Stimulated activated CD8-positive, alpha-beta memory T cell treated with anti-CD3 and anti-CD28 coated beads, Interleukin-4, amount 100 ng/mL, for 48 hours (primary cell): ENCODE measurements at places on chromosomes 11 and 22.

- no peak for DNase-seq
Observed at GRCh38 chr11:79173615-79174014, 267.2 kb downstream of the TENM4 start.

DNA sequence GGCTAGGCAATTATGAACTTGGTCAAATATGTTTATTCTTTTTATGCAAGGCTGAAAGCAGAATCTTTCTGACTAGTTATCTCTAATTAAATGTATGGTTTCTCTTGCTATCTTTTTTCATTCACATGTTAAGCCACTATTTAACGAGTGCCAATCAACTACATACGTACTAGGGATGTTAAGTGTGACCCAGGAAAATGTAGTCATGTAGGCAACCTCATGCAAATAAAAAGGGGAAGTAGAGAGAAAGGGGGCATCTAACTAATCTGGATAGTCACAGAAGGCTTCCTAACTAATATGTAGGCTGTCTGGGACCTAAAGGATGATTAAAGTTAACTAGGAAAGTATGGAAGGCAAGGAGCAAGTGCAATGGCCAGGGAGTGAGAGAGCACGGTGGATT lies 23.5 kb downstream of the TBRG1 start:
- no peak for DNase-seq

GRCh38 chr11:117877120-117877784 lies 794 bp upstream of the FXYD6 start:
- no peak for DNase-seq

- no peak for DNase-seq
Observed at GRCh38 chr11:9462806-9463537, 2.2 kb downstream of the ZNF143 start.

DNA sequence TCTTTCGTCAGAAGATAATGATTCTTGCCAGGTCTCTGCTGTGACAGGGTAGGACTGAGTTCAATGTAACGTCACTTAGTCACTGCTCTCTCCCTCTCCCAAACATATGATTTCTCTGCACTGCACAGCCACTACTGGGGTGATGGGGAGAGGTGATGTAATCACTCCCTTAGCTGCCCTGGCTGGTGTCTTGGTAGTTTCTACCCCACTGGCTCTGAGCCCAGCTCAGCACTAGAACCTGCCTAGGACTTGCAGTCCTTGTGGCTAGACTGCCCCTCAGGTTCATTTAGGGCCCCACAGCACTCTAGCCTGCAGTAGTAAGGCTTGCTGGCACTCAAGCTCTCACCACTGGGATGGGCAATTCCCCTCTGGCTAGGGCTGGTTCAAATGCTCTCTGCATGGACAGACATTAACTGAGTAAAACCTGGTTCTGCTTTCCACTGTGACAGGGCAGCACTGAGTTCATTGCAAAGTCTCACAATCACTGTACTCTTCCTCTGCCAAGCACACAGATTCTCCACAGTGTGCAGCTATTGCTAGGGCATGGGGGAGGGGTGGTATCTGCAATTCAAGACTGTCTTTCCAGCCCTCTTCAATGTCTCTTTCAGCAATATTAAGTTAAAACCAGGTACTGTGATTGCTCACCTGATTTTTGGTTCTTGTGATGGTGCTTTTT lies 571.4 kb upstream of the FAT3 start:
- DNase-seq: no peak

GRCh38 chr11:71200172-71200716 lies 52.1 kb downstream of the SHANK2 start:
- DNase-seq: no peak

DNA sequence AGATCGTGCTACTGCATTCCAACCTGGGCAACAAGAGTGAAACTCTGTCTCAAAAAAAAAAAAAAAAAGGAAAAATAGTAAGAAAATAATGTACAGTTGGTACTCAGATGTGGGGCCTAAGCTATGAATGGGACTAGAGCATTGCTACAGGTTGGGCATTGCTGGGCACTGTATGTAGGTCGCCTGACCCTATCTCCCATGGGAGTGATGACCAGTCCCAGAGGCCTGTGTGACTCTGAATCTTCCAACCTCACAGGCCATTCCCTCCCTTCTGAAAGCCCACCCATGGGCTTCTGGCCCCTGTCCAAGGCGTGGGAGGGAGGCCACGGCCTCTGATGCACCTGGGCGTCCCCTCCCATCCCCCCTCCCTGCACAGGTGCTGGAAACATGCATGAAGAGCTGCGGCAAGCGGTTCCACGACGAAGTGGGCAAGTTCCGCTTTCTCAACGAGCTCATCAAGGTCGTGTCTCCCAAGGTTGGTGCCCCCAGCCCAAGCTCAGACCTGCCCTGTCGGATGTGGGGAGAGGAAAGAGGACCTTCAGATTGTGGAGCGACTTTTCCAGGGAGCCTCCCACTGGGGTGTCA lies 9.5 kb downstream of the GGA1 start:
- DNase-seq: no peak

GRCh38 chr22:19111140-19111539 lies 11.1 kb downstream of the DGCR2 start:
- DNase-seq: no peak

- DNase-seq: no peak
Observed at GRCh38 chr11:45233804-45234170, 52.4 kb downstream of the SYT13 start.

GRCh38 chr22:38171927-38172831 lies 9.5 kb downstream of the PLA2G6 start:
- no peak for DNase-seq

DNA sequence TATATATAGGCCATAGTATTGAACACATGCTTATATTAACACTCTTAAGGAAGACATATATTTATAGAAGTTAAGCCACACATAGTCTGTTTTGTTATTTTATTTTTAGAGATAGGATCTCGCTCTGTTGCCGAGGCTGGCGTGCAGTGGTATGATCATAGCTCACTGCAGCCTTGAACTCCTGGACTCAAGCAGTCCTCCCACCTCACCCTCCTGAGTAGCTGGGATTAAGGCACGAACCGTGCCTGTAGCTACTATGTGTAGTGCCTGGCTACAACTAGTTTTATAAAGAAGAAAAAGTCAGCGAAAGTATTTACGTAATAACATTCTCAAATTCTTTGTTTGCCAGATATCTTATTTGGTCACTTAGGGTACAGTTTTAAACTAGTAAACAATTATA lies 5.6 kb upstream of the UCP2 start:
- no peak for DNase-seq
